NCI-H187 (cell line): ENCODE measurements at places on chromosomes 6 and 20.

GRCh38 chr6:53837865-53838769 is 43.3 kb downstream of the LRRC1 start:
- DNase-seq, result no peak

DNA sequence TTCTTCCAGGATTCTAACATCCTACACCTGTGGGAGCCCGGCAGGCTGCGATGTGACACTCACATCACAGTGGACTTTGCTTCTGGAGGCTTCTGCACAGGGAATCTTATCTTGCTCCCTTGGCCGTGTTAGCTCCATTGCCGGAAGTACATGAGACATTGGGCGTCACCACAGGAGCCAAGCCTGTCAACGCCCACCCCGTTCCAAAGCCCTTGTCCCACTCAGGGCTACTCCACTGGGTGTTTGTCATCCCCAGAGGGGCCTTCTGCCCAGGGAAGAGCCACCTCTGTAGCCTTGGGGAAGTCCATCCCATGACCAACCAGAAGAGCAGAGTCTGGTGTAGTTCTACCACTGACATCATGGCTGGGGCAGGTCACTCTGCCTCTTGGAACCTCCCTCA is 1.7 kb downstream of the RAB44 start:
- no peak for DNase-seq

DNA sequence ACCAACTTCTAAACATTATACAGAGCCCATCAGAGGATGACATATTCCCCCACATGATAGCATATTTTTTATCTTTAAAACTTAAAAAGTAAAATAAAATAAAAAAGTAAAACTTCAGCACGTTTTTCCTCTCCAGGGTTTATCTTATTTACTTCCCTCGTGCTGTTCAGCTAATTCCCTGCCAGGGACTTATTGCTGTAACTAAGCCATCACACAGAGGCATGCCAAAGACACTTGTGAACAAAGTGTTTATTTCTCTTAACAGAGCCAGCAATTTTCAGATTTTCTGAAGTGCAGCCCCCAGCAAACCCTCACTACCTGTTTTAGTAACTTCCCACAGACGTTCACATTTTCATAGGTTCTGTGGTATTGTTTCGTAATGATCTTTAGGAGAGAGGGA is 293.8 kb downstream of the ZNF217 start:
- no peak for DNase-seq

- no peak for DNase-seq
Observed at GRCh38 chr6:9543649-9544048, 871.2 kb downstream of the TFAP2A start.

- no peak for DNase-seq
Observed at GRCh38 chr6:157821342-157822033, 1.6 kb upstream of the SNX9 start.

- peak; percentile 37 for DNase-seq
Observed at GRCh38 chr6:73032586-73032985, 192.7 kb downstream of the KHDC1L start.

DNA sequence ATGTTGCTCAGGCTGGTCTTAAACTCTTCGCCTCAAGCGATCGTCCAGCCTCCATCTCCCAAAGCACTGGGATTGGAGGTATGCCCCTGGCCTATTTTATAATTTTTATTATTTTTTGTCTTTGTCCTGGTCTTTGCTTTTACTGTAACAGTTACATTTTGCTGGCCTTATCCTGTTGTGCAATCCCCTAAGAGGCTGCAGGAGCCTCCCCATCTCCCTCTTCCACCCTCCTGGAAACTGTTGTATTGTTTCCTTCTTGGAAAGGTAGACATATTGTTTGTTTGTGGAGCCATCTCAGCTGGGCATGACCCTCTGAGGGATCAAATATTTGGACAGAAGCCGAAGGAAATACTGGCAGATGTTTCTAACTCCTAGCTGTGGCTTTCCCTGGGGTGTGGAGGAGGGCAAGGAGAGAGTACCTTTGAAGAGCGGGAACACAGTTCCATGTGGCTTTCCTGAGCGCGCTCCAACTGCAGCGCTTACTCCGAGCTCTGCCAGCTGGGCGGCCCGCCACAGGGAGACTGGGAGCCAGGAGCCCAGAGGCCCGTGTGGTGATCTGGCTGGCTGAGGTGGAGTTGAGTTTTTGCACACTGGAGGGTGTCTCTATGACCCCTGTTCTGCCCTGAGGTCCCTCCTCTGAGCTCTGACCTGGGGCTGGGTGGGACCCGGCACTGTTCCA is 4.9 kb downstream of the MAPK13 start:
- no peak for DNase-seq

DNA sequence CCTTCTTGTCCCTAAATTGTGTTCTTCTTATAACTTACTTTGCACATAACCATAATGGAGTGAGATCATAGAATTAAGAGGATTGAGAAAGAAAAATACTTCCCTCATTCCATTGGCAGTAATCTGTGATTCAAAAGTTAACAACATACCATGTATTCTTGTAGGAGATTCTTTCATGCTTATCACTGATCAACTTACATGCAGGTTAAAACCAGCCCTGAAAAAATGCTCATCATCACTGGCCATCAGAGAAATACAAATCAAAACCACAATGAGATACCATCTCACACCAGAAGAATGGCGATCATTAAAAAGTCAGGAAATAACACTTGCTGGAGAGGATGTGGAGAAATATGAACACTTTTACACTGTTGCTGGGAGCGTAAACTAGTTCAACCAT is 36.5 kb upstream of the GFRAL start:
- DNase-seq, result no peak
